Lung microvascular endothelial cell (primary cell): ENCODE measurements at places on chromosomes 3 and 15. TPM values are rescaled to one million over a fixed set of nuclear protein-coding genes. Genes with fewer than 3 reads are reported as not detected.

Gene COPS2
- total RNA-seq = 30.0 and 47.5 TPM in 2 replicates

Gene SOX14
- total RNA-seq = not detected in 2 replicates

Gene CHRNA7
- total RNA-seq = 0.65 TPM in 1 of 2 replicates, not detected in the other

Gene MEF2A
- total RNA-seq = 13.9 and 16.5 TPM in 2 replicates

Gene ADAMTS9
- total RNA-seq = 20.6 and 21.1 TPM in 2 replicates

Gene EXOG
- 5.2 TPM in 2 replicates for total RNA-seq

Gene SLC15A2
- under 0.01 and 0.20 TPM in 2 replicates for total RNA-seq

Gene COMMD2
- 19.2 and 22.8 TPM in 2 replicates for total RNA-seq

Gene GOLGA8T
- under 0.01 TPM in 1 of 2 replicates, not detected in the other for total RNA-seq

Gene CCR9
- not detected in 2 replicates for total RNA-seq

Gene A4GNT
- not detected in 2 replicates for total RNA-seq

Gene ZKSCAN7
- total RNA-seq = 0.87 and 1.2 TPM in 2 replicates

Gene LMAN1L
- total RNA-seq = not detected in 2 replicates

Gene GRM7
- total RNA-seq = under 0.01 TPM in 1 of 2 replicates, not detected in the other

Gene CLDN11
- 27.6 and 144 TPM in 2 replicates for total RNA-seq

Gene SGO1
- 0.99 and 2.2 TPM in 2 replicates for total RNA-seq

Gene GOLGA6B
- not detected in 2 replicates for total RNA-seq

Gene APEH
- total RNA-seq = 88.3 and 92.1 TPM in 2 replicates

Gene REC114
- not detected in 2 replicates for total RNA-seq

Gene MAP4
- 36.7 and 39.2 TPM in 2 replicates for total RNA-seq

Gene ARHGEF26
- total RNA-seq = under 0.01 and 0.22 TPM in 2 replicates

Gene LRRC34
- 0.60 and 1.3 TPM in 2 replicates for total RNA-seq

Gene SCN11A
- under 0.01 TPM in 2 replicates for total RNA-seq

Gene TMEM42
- total RNA-seq = 8.5 and 9.5 TPM in 2 replicates

Gene TERC
- 118 and 137 TPM in 2 replicates for total RNA-seq

Gene MORC1
- not detected in 2 replicates for total RNA-seq

Gene SLC25A20
- total RNA-seq = 15.3 and 25.2 TPM in 2 replicates

Gene ISL2
- total RNA-seq = 0.40 and 0.65 TPM in 2 replicates

Gene MITF
- total RNA-seq = 1.5 and 4.4 TPM in 2 replicates

Gene RBP2
- not detected in 2 replicates for total RNA-seq

Gene CFAP161
- total RNA-seq = 0.20 and 0.44 TPM in 2 replicates

Gene GP9
- total RNA-seq = not detected in 2 replicates

Gene ARPIN
- 8.5 and 11.1 TPM in 2 replicates for total RNA-seq

Gene MYEF2
- 5.9 and 7.7 TPM in 2 replicates for total RNA-seq

Gene PEX11A
- 3.7 and 3.8 TPM in 2 replicates for total RNA-seq

Gene TGM4
- under 0.01 TPM in 1 of 2 replicates, not detected in the other for total RNA-seq

Gene CHL1
- total RNA-seq = not detected in 2 replicates

Gene SUSD5
- total RNA-seq = under 0.01 and 0.87 TPM in 2 replicates

Gene CLDN1
- 0.20 and 0.44 TPM in 2 replicates for total RNA-seq

Gene FBXO40
- total RNA-seq = under 0.01 TPM in 1 of 2 replicates, not detected in the other

Gene ATP2C1
- total RNA-seq = 67.6 and 92.1 TPM in 2 replicates

Gene HTR3E
- total RNA-seq = not detected in 2 replicates

Gene RETNLB
- total RNA-seq = not detected in 2 replicates

Gene CLSTN2
- under 0.01 and 0.20 TPM in 2 replicates for total RNA-seq

Gene LNP1
- total RNA-seq = 0.44 and 0.60 TPM in 2 replicates

Gene AMT
- total RNA-seq = 0.22 and 0.60 TPM in 2 replicates

Gene USP19
- 21.6 and 36.9 TPM in 2 replicates for total RNA-seq

Gene TRH
- total RNA-seq = not detected in 2 replicates

Gene RNF123
- total RNA-seq = 14.8 and 23.2 TPM in 2 replicates

Gene TRPM1
- total RNA-seq = 0.20 TPM in 1 of 2 replicates, not detected in the other

Gene MME
- total RNA-seq = 0.20 and 4.4 TPM in 2 replicates
